Cortex of kidney (tissue), 1 donor: ENCODE measurements at places on chromosomes 2 and 18.

DNA sequence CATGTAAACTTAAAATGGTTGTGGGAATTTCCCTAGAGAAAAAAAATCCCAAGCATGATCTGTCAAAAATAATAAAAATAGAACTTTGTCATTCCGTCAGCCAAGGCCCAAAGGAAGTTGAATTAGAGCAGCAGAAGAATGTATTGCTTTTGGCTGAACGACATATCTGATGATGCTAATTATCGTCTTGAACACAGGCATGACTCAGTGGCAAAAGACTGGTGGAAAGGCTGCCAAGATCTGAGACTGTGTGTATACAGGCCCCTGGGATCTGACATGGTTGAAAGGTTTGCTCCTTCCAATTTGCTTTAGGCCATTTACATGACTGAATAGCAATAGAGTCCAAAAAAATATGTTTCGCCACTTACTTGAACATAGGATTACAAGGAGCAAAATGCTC lies 1057.1 kb upstream of the CRIM1 start:
- no peak for DNase-seq

DNA sequence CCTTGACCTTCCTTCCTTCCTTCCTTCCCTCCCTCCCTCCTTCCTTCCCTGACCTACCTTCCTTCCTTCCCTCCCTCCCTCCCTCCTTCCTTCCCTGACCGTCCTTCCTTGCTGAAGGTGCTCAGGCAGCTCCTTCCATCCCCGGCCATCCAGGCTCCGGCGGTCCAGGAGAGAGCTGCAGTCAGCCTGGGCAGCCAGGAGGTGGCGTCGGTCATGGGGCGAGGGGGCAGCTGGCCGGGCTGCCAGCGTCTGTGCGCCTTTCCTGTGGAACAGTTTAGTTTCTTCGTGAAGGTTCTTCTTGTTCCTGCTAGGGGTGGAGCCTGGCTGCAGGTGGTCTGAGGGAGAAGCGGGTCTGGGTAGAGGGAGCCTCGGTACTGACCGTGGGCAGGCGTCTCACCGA lies 15.7 kb downstream of the GPR35 start:
- no peak for DNase-seq

DNA sequence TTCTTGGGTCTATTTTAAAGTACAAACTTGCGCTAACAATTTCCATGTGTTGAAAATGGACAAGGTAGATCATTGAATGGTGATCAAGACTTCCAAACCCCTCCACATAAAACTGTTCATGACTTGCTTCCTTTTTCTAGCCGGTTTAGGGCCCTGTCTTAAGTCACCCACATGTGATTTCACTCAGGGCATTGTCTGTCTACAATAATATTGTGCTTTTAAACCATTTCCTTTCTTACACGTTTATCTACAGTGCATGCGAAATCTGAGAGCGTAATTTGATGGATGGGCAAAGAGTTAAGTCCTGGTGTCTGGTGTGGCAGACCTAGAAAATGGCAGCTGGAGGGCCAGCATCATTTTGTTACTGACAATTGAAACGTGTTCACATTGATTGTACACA lies 2.0 kb upstream of the ZNF516 start:
- DNase-seq, result no peak

- DNase-seq, result no peak
Observed at GRCh38 chr2:234929002-234929401, 22.8 kb upstream of the SH3BP4 start.

DNA sequence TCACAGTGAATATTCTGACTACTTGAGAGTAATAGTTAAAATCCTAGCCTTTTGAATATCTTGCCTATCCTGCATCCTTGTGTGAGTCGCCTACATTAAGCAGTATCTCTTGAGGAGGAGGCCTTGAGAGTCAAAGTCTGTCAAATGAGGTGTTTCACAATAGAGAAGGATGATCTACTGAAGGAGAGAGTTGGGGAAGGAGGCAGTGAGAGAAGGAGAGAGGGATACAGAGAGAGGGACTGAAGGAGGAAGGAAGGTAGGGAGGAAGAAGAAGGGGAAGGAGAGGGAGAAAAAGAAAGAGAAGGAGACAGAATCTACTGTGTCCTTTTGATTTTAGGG lies 123.6 kb upstream of the CYP26B1 start:
- DNase-seq, result no peak

GRCh38 chr2:18845854-18846445 lies 256.6 kb upstream of the NT5C1B start:
- DNase-seq, result no peak

DNA sequence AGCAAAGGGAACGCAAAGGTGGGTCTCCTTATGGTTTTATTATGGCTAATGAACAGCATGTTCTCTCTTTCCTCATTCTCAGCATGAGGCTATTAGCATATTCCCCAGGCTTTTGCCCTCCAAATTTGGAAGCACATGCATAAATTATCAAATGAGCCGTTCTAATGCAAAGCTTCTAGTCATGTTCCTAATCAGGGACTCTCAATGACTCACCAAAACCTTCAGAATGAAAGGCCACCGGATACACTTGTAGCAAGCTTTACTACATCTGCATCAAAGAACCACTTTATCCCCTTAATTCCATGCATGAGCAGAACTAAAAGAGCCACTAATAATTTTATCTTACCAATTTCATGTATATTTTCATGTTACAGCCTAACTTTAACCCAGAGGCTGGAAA lies 310.5 kb downstream of the LRATD1 start:
- DNase-seq, result no peak

GRCh38 chr2:238305092-238305862 lies 15.0 kb upstream of the TRAF3IP1 start:
- no peak for DNase-seq

GRCh38 chr18:40921845-40922629 lies 1033.0 kb upstream of the PIK3C3 start:
- DNase-seq, result no peak

GRCh38 chr2:66888791-66889631 lies 454.1 kb downstream of the MEIS1 start:
- DNase-seq, result no peak

GRCh38 chr18:7568426-7568825 lies 1.3 kb downstream of the PTPRM start:
- no peak for DNase-seq

DNA sequence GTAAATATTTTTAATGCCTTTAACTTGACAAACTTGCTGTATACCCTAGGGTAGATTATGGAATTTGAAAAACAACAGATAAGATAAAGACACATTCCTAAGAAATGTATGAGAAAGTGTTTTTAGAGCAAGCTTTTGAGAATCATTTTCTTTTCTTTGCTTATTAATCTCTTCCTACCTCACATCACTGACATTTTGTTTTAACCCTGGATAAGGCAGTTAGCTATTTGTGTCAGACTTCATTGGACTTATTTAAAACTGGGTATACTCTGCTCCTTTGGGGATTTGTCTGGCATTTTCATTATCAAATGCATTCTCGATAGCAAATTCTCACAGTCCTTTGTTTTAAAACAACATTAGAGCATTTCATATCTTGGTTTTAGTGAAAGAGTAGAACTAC lies 17.2 kb downstream of the EML4 start:
- no peak for DNase-seq

DNA sequence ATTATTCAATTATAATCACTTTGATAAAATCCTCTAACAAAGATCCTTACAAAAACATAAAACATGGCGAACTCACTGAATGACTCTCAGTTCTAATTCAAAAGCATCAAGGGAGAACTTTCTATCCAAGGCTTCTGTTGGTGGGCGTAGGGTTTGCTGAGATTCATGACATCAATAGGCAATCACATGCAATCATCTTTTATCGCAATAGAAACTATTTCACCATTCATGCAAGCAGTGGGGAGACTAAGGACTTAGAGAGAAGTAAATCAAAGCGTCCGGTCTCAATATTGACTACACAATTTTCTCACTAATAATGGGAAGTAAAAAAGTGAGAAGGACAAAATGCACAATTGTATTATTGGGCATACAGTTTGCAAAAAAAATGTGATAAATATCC lies 168.7 kb downstream of the SCG2 start:
- no peak for DNase-seq

- no peak for DNase-seq
Observed at GRCh38 chr2:169716238-169716886, 17.3 kb upstream of the KLHL23 start.

GRCh38 chr2:71834796-71835195 lies 312.9 kb downstream of the CYP26B1 start:
- DNase-seq, result no peak

- DNase-seq, result no peak
Observed at GRCh38 chr2:215845839-215846586, 167.3 kb downstream of the MREG start.

GRCh38 chr18:12828116-12829051 lies 55.7 kb downstream of the PTPN2 start:
- no peak for DNase-seq

DNA sequence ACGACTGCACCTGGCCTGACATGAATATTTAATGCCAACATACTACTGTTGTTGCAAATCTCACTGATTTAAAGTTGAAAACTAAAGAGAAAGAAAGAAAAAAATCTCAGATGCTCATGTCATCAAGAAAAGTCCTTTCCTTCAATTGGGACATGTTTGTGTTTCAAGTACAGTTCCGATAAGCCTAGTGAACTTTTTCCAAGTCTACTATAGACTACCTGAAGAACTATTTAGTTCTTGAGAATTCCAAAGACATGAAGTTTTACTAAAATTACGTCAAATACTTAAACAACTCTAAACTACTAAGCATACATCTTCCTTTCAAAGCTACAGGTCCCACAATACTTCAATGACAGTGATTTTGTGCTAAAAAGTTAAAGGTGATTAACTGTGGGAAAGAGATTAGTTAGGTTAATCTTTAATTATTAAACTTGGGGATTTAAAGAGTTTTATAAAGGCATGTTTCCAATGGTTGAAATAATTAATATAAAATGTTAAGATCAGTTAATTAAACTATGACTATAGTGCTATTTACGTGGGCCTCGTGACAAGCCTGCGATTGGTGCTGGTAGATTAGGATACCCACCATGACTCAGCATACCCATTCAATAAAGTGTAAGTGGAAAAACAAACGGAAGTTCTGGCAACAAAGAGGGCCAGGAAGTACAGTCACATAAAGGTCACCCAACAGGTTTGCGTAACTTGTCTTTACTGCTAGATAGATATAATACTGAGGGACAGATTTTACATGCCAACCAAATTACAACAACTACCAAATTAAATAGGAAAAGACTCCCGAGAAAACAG lies 55.5 kb downstream of the SEPTIN10 start:
- no peak for DNase-seq

- DNase-seq, result no peak
Observed at GRCh38 chr2:176297067-176297466, 27.8 kb downstream of the MTX2 start.

DNA sequence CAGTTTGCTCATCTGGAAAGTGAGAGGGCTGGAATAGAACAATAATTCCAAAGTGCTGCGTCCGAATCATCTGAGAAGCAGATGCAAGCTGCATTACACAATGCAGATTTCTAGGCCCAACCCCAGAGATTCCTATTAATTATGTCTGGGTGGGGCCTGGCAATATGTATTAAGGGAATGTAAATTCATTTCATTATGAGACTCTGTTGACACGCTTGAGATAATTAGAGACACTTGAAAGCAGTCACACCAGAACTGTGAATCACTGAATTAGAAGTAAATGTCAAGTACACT lies 54.7 kb upstream of the HK2 start:
- no peak for DNase-seq

DNA sequence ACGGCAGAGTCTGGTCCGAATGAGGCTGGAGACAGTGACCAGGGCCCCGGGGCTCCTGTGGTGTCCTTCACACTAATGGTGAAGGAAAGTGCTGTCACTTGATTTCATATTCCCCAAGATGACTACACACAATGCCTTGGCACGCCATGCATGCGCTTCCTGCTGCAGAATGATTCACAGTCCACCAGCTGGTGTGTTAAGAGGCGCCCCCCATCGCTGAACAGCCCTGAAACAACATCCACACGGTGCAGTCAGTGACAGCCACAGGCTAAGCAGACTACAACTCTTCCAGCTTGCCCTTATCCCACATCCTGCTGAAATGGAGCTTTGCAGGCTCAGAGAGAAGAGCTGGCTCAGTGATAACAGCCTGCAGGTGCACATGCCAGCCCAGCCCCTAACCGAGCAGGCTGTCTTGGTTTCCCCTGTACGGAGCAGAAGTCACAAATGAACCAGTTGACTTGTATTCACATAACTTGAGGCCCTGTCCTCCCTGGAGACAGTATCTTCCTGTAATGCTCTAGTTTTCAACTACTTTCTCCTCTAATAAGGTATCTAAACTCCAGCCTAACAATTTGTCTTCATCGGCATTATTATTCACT lies 24.3 kb upstream of the CDH20 start:
- DNase-seq, result no peak

- no peak for DNase-seq
Observed at GRCh38 chr2:109436610-109437225, 177.0 kb downstream of the SEPTIN10 start.

- no peak for DNase-seq
Observed at GRCh38 chr2:111705239-111705638, 178.8 kb downstream of the ANAPC1 start.

DNA sequence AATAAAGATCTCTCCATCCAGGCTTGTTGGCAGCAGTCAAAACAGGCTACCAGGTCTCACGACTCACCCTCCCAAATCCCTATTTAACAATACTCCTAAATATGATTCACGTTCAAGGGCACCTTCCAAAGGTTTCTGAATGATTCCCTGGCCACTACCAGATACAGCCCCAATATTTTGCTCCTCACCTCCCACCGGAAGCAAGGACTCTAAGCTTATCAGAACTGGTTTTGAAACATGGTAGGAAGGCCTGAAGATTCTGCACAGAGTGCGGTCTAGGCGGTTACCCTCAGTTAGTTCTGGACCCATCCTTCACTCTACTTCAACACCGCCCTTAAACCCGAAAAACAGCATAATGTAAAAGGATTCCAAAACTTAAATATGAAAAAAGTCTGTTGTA lies 5.2 kb downstream of the PPP4R1 start:
- no peak for DNase-seq
